ENCODE measurements at places on chromosomes 1 and 21.

GRCh38 chr1:159991513-159991912, 37.5 kb upstream of the SLAMF9 start:
- DNase-seq: no peak

DNA sequence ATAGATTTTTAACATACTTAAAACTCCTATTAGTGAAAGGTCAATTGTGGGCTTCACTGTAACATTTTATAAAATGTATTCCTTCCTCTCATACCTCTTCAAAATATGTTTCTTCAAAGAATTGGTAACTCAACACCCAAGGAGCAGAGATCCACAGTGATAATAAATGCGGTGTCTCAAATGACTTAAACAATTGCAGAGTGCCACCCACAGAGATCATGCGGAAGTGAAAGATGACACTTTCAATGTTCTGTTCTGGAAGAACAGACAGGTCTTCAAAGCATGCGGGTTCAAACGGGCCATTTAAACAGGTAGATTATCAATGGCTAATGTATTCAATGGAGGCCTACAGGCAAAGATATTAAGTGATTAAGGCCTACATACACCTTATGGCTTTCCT, 157.0 kb upstream of the GREM2 start:
- DNase-seq: no peak

GRCh38 chr1:23899070-23899469, 14.1 kb downstream of the CNR2 start:
- no peak for DNase-seq

DNA sequence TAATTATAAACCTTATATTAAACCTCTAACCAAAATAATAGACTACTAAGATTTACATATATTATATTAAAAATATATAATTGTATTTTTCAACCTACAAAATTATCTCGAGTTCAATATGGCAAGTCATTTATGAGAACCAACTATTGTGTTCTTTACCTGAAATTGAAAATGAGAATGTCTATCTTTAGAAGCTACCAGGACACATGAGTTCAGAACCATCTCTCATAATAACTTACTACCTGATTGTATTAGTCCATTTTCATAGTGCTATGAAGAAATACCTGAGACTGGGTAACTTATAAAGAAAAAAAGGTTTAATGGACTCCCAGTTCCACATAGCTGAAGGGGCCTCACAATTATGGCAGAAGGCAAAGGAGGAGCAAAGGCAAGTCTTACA, 6.8 kb downstream of the HAO2 start:
- DNase-seq: no peak

DNA sequence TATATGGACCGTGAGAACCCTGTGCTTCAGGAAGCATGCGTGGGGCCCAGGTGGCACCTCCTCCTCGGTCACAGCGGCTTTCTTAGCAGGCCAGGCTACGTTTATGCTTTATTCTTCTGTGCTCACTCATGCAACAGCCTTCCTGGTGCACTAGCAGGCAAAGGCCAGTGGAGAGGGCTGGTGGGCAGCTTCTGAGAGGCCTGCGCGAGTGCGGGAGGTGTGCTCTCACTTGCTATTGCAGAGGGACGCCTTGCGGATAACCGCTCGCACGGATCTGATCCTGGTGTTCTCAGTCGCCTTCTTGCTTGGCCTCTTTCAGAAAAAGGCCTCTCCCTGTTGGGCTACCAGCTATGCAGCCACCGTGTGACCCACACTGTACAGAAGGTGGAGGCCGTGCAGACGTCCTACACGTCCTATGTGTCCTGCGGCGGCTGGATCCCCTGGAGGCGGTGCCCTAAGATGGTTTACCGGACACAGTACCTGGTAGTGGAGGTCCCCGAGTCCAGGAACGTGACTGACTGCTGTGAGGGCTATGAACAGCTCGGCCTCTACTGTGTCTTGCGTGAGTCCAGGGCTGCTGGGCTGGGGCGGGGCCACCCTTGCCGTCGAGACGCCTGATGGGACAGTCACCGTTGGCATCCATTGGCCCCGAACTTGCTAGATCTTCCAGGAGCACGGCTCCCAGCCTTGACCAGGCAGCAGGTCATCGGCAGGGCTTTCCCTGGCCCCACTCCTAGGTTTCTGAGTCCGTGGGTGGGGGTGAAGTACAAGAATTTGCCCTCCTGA, 4.8 kb downstream of the UMODL1 start:
- no peak for DNase-seq

- no peak for DNase-seq
Observed at GRCh38 chr21:22115746-22116145, 1117.5 kb downstream of the NCAM2 start.

GRCh38 chr1:155984341-155984740, 6.0 kb upstream of the ARHGEF2 start:
- DNase-seq: peak; percentile 76

GRCh38 chr1:209643285-209644020, 8.8 kb downstream of the LAMB3 start:
- no peak for DNase-seq

DNA sequence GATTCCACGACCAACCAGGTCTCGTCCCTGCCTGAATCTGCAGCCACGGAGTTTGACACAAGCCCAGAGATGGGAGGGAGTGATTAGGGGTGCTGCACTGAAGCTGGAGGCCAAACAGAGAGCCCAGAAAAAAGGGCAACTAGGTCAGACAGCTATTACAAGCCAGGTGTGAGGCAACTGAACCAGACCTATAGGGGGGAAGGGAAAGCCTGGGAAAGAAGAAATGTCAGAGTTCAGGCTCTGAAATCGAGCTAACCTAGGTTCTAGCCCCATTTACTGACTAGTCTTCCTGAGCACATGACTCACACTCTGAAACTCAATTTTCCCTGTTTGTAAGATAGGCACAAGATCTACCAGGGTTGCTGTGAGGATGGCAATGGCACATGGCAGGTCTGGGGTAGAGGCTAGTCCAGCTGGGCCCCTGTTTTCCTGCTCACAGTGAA, 1.7 kb downstream of the DHCR24 start:
- no peak for DNase-seq

GRCh38 chr1:203463469-203464062, 12.0 kb upstream of the PRELP start:
- DNase-seq: no peak

DNA sequence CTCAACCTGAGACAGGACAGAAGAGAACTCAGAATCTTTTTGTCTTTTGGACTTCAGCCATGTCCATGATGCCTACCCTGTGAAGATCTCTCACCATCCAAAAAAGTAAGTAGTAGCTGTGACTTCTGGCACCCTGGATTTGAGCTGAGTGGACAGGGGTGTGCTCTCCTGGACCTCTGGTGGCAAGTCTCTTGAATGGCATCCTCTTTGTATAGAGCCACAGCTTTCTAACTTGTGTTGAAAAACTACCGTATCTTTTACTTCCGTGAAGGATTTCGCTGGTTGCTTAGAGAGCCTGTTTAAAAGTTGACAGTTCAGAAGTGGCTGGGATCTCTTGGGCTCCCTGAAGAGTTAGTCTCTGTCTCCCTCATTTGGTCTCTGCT, 1.8 kb downstream of the MFN2 start:
- no peak for DNase-seq

DNA sequence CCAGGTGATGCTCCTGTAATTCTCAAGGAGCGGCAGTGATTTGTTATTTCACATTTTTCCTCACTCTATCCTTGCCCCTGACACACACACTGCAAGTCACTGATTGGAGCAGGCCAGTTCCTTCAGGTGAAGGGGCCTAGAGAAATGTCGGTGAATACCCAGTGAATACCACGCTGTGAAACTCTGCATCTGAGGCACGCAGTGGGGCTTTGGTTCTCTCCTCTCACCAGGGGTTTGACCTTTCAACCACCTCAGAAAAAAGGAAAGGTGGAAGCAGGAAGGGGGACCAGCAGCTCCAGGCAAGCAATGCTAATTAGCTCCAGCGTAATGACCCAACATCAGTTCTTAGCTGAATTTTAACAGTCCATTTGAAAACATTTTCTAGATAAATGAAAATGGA, 532 bp upstream of the FAM177B start:
- DNase-seq: no peak

GRCh38 chr21:34956416-34957316, 92.4 kb downstream of the RUNX1 start:
- DNase-seq: no peak

DNA sequence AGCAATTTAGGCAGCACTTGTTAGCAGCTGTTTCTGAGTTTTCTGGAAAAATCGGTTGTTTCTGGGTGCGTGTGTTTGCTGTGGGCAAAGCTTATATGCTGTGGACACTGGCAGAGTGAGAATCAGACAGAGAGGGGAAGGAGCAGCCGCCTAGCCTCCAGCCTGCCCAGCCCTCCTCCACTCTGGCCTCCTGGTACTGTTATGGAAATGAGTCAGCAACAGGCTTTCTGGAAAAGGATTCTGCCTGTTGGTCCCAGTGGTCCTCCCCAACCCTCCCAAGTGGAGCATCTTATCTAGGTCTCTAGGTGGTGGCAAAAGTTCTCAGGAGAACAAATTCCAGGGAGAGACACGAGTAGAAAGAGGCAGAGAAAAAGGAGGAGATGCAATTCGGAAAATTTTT, 42.2 kb upstream of the GOLT1A start:
- DNase-seq: no peak

DNA sequence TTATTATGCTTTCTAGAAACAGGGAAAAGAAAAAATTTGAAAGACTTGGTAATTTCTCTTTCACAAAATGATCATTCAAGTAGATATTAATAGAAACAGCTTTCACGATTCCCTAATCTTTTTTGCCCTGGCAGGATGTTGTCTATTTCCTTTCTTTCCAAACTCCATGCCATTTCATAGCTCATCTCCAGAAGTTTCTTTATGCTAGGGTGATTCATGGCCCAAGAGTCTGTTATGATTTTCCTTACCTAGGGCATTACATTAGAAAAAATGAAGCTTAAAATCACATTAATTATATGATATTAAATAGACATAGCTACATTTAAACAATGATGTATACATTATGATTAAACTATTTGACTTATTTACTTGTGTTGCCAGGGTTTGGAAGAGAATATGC, 762.1 kb downstream of the LTN1 start:
- no peak for DNase-seq

GRCh38 chr1:43334453-43335205, 3.0 kb upstream of the MPL start:
- no peak for DNase-seq

DNA sequence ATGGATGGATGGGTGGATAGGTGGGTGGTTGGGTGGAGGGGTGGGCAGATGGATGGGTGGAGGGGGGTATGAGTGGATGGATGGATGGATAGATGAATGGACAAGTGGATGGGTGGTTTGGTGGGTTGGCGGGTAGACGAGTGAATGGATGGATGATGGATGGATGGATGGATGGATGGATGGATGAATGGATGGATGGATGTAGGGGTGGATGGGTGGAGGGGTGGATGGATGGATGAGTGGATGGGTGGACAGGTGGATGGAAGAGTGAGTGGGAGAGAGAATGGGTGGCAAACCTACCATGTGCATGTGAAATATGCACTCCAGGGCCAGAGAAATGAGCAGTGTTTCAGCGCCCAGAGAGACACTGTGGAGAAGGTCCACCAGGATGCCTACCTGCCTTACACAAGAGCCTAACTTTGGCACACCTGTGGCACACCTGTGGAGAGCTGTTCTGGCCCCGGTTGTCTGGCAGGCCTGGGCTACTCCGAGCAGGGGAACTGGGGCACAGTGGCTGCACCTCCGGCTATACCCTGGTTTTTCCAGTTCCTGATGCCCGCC, 12.8 kb downstream of the EPHA2 start:
- no peak for DNase-seq
